ENCODE measurements at places on chromosomes 1 and 21.

DNA sequence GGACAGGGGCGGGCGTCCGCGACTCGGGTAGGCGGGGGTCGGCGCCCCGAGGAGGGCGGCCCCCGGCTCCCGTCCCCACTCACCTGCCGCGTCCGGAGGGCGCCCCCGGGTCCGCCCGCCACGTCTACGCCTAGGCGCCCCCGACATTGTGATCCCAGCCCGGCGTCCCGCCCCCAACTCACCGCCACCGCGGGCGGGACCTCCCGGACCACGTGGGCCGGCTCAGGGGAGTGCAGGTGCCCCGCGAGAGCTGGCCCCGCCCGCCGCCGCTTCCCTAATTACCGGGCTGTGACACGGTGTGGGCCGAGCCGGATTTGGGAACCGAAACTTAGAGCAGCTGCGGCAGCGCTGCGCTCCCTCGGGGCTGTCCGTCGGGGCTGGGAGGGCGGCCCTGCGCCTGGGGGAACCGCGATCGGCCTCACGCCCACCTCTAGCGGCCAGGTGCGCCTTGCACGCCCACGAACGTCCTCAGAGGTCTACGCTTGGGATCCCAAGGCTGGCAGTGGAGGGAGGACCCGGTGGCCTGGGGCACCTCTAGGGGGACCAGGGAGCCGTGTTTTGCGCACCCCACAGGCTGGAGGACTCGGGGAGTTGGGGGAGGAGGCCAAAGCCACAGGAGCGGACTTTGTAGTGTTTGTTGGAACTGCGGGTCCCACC lies 521 bp upstream of the NADK start:
- peak; percentile 89 for DNase-seq

- DNase-seq: no peak
Measured at GRCh38 chr1:23202263-23202749, 15.0 kb downstream of the HTR1D start.

DNA sequence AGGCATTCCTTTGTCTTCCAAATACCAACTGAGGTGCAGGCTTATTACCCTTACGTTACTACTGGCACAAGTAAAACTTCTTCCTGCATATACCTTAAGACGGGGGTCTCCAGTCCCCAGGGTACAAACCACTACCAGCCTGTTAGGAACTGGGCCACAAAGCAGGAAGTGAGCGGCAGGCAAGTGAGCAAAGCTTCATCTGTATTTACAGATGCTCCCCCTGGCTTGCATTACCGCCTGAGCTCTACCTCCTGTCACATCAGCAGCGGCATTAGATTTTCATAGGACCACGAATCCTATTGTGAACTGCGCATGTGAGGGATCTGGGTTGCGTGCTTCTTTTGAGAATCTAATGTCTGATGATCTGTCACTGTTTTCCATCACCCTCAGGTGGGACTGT lies 113.1 kb downstream of the SLC45A1 start:
- no peak for DNase-seq

- DNase-seq: no peak
Measured at GRCh38 chr1:76075877-76076276, 1.3 kb downstream of the ST6GALNAC3 start.

DNA sequence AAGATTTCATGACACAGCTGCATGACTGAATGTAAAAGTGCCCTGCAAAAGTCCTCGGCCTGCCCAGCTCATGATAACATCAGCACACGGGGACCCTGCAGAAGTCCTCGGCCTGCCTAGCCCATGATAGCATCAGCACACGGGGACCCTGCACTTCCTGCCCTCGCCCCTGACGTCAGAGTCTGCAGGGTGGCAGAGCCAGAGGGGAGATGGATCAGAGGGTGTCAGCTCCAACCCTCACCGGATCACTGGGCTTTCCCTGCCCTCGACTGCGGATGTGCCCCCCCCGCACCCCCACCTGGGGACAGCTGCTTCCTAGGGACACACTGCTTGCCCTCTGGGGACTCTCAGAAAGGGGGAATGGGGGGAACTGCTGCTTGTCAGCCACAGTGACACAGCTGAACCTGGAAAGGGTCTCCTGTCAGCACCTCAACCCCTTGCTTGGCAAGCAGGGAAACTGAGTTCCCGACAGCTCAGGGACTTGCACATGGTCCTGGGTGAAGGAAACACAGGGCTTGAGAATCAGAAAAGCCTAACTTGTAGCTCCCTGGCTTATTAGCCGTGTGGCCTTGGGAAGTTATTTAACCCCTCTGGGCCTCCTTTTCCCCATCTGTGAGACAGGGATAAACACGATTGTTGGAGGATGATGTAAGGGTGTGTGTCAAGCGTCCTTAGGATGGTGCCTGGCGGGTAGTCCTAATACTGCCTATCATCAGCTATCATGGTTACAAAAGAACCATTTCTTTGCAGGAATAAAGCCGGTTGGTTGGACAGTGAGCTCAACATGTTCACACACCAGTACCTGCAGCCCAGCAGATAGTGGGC lies 8.3 kb upstream of the MIIP start:
- no peak for DNase-seq

DNA sequence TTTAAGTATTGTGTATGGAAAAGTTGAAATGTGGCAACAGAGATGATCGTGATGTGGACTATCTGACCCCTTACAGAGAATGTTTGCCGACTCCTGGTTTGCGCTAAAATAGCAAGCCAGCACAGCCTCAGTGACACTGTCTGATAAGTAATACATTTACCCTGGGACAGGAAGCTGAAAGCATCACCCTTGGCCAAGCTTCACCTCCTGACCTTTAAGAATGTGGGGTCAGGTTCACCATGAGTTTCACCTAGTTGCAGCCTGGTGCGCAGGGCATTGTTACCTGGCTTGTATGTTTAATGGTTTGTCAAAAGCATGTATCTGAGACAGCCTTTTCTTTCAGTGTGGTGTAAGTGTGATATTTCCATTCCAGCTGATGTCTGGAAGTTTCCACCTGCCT lies 29.2 kb downstream of the TRAF5 start:
- DNase-seq: no peak

DNA sequence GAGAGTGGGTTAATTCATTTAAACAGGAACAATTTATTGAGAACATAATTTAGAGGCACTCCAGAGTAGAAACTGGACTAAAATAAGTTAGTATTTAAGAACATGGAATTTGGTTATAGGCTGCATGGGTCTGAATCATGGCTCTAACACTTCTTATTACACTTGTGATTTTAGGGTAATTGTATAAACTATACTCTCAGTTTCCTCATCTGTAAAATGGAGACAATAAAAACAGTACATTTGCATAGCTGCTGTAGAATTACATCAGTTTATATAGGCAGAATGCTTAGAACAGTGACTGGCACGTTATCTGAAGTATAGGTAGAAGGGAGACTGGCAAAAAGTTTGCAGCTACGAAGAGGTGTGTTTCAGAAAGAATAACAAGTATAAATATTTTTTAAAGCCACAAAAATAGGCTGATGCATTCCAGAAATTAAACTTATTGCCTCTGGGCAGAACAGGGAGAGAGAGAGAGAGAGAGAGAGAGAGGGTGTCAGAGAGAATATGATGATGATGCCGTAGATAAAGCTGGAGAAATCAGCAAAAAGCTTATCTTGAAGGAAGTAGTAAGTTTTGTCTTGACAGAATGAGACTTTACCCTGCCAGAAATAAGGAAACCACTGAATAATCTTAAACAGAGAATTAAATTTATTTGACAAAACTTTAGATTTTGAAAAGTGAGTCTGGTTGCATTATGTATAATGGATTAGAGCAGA lies 8.1 kb upstream of the OR6K3 start:
- DNase-seq: no peak

GRCh38 chr1:93734999-93735398 lies 53.4 kb upstream of the BCAR3 start:
- peak; percentile 18 for DNase-seq

- DNase-seq: no peak
Measured at GRCh38 chr1:109613361-109614147, 5.9 kb downstream of the GNAT2 start.

- no peak for DNase-seq
Measured at GRCh38 chr21:41740604-41741252, 26.1 kb downstream of the RIPK4 start.

DNA sequence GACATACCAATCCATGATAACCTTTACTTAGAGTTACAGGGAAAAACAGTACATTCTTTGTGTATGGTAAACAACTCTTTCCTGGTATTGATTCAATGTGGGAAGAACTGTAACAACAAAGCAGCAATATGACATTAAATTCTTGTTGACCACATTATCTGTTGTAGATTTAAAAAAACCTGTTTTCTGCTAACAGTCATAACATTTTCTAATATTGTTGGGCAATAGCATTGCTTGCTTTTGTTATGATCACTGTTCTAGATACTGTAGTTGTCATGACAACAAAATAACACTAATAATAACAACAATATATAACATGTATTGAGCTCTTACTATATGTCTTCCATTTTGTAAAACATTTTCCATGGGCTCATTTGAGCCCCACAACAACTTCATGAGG lies 54.2 kb downstream of the PDE4B start:
- DNase-seq: no peak
